ENCODE measurements at places on chromosomes 11 and 22. TPM values are rescaled to one million over a fixed set of nuclear protein-coding genes. Genes with fewer than 3 reads are reported as not detected.

GRCh38 chr11:17992916-17993315 is 19.9 kb downstream of the SERGEF start:
- DNase-seq: no peak

GRCh38 chr11:75721852-75722668 is 4.4 kb downstream of the MOGAT2 start:
- no peak for DNase-seq

GRCh38 chr11:75505916-75506692 is 19.6 kb downstream of the GDPD5 start:
- peak; percentile 23 for DNase-seq

CABP7 gene
- total RNA-seq: not detected

GGTLC2 gene
- total RNA-seq: not detected

OR51B5 gene
- 3.6 TPM for total RNA-seq

LMO1 gene
- 0.45 TPM for total RNA-seq
